ENCODE measurements at places on chromosomes 2 and 18.

- no peak for DNase-seq
Observed at GRCh38 chr2:170878066-170878465, 51.0 kb upstream of the GORASP2 start.

- no peak for DNase-seq
Observed at GRCh38 chr18:8658858-8659485, 46.4 kb upstream of the MTCL1 start.

GRCh38 chr2:24010477-24011249 is 778 bp downstream of the MFSD2B start:
- DNase-seq, result no peak

DNA sequence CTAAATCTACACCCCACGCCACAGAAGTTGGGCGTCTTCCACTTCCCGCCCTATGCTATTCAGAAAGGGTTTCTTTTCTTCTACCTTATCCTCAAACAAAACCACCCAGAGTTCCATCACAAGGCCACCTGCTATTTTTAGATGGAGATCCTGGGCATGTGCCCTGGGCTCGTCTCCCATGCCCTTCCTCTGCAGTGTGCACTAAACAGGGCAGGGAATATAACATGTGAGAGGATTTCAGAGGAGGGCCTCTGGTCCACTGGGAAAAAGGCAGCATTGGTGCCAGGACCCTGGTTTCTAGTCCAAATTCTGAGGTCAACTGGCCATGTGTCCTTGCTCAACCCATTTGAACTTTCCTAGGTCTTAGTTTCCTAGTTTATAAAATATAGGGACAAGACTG is 320.0 kb downstream of the NCKAP5 start:
- DNase-seq, result no peak

DNA sequence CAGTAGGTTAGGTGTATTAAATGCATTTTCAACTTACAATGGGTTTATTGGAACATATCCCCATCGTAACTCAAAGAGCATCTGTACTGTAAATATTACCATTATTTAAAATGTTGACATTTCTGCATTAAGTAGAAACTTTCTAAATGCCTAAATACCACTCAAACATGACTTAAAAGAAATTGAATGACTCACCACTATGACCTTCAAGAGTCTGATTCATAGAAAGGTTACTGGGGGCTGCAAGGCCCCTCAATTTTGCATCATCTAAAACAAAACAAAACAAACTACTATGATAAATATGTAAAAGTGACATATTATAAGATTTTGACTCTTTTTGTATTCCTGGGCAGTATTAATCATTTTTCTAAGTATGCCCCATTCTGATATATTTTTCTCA is 7.6 kb downstream of the WDR35 start:
- no peak for DNase-seq

- DNase-seq, result no peak
Observed at GRCh38 chr2:24438106-24438505, 52.9 kb upstream of the NCOA1 start.

GRCh38 chr2:96548558-96549465 is 12.3 kb downstream of the ARID5A start:
- DNase-seq, result no peak

- DNase-seq, result no peak
Observed at GRCh38 chr2:197080578-197081216, 154.2 kb upstream of the PGAP1 start.

DNA sequence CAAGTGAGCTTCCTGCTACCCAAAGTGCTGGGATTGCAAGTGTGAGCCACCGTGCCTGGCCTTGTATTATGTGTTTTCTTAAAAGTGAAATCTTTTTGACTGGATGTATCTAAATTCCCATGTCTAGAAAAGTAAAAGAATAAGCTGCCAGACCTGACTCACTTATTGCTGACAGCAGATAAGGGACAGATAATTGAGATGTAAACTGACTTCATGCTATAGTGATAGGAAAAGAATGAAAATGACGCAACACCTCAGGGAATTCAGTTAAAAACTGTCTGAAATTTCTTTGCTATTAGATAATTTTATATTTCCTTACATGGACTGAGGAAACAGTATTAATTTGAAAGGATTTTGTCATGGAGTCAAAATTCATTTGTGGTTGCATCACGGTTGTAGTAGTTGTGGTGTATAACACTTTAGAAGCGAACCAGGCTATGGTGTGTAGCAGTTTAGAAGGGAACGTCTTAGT is 19.4 kb downstream of the TTC27 start:
- DNase-seq, result no peak

- DNase-seq, result no peak
Observed at GRCh38 chr2:224922142-224922727, 120.0 kb downstream of the DOCK10 start.

DNA sequence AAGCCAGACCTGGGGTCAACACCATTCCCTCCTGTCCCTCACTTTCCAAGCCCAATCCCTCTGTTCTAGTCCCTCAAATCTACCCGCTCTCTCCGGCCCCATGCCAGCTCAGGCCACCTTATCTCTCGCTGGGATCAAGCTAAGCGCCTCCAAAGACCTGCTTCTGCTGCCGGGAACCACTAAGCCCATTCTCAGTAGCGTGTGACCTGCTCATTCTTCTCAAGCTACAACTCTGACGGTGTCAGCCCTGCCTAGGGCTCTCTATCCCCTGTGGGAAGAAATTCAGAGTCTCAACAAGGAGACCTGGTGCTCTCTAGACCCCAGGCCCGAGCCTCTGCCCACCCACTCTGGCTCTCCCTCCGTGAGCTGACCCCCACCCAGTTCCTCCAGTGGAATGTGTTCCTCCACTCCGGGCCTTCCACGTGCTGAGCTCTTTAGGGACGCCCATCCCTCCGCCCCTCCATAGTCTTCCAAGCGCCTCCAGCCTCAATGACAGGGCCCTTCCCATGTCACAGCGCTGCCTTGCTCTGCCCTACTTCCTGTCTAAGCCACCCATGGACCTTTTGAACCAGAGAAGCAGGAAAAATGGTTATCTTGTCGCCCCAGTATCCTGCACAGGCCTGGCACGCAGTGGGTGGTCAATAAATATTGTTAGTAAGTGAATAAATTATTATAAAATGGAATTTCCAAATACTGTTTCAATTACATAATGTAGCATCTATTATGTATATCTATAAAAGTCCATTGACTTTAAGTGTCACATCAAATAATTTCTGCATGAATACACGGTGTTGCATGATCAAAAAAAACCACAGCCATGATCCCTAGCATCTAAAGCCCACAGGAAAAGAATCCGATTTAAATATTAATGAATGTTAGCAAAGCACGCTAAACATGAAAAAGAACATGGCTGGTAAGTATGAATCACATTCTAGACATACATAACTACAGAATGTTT is 127.6 kb downstream of the ZNF516 start:
- DNase-seq, result no peak

All from activated CD4-positive, alpha-beta T cell treated with anti-CD3 and anti-CD28 coated beads, Interleukin-2, amount 50 U/mL, for 48 hours (primary cell).